ENCODE measurements at places on chromosomes 5 and 9.

DNA sequence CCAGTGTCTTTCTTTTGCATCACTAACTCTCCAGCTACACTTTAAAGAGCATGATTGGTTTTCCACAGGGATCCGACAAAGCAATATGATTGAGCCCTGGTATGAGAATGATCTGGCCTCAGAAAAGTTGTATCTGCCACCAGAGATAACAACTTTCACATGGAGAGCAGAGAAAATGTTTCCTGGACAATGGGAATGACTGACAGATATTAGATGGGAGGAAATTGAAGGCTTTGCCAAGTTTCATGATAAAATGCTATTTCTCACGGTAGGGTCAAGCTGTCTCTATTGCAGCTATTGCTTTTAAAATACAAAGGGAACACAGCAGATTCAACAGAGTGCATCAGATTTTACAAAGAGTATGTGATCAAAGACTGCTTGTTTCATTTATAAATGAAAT lies 56.4 kb upstream of the GLIS3 start:
- no peak for DNase-seq

- DNase-seq, result no peak
Measured at GRCh38 chr9:89690334-89690912, 85.6 kb downstream of the GADD45G start.

GRCh38 chr5:94524841-94525697 lies 93.3 kb downstream of the KIAA0825 start:
- DNase-seq, result peak; percentile 20

- DNase-seq, result no peak
Measured at GRCh38 chr9:108347463-108348188, 508.2 kb downstream of the ACTL7B start.

- DNase-seq, result no peak
Measured at GRCh38 chr5:143403593-143404415, at the start of gene NR3C1. TSS of gene NR3C1 (minus strand) at chr5:143403686. CDS start at chr5:143400839, 2,847 bp downstream.

DNA sequence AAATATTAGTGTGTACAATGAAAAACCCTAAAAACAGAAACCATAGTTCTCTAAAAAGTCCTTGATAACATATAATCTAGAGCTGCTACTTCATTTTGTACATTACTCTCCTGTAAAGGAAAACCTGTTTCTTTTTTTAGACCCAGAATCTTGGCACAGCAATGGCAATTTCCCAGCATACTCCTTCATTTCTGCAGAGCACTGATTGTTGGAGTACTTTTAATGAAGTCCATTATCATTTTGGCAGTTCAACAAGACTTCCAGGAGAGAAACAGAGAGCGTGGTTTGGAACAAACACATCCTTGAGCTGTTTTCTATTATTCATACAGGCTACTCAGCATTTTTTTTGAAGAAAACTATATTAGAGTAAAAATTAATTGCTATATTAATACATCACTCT lies 22.7 kb upstream of the MROH2B start:
- no peak for DNase-seq

- no peak for DNase-seq
Measured at GRCh38 chr9:127212453-127212852, 52.1 kb upstream of the GARNL3 start.

GRCh38 chr9:90058182-90058763 lies 453.5 kb downstream of the GADD45G start:
- DNase-seq, result no peak

GRCh38 chr9:121972501-121972981 lies 120.6 kb downstream of the TTLL11 start:
- no peak for DNase-seq

DNA sequence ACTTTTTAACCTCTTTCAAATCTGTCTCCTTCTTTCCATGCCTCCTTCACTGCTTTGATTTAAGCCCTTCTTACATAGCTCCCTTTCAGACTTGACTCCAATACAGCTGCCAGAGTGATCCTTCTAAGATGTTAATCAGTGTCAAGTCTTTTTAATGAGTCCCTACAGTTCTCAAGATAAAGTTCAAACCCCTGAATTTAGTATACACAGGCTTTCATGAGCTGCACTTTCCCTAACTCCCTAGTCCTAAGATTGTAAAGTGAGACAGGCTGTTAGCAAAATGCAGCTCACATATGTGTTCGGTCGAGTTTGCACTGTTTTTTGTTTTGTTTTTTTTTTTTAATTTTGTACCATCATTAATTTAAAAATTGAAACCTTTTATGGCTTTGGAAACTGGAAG lies 190.4 kb upstream of the VCAN start:
- DNase-seq, result no peak
